Nucleus accumbens (tissue), 56 donors: ENCODE measurements at places on chromosomes 2 and 18.

GRCh38 chr18:12315490-12315889, 7.4 kb downstream of the TUBB6 start:
- DNase-seq, result no peak

- DNase-seq, result no peak
Observed at GRCh38 chr2:209734805-209735204, 36.8 kb upstream of the UNC80 start.

DNA sequence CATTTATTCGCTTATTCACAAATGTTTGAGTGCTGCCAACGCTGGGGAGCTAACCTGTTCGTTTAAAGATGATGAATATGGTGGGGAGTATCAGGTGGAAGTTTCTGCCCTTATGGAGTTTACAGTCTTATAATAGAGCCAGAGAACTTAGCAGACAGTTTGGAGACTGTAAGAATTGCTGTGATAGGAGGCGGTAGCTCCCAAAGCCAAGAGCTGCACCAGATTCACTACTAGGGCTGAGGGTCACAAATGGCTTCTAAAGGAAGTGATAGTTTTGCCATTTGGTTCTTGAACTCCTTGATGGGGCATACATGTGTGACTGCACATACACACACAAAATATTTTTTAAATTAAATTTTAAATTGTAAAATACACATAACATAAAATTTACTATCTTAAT, 29.0 kb downstream of the UGP2 start:
- DNase-seq, result no peak

- DNase-seq, result no peak
Observed at GRCh38 chr2:163834221-163834620, 98.4 kb upstream of the FIGN start.

GRCh38 chr2:135985826-135986393, 484 bp upstream of the DARS1 start:
- no peak for DNase-seq

GRCh38 chr18:653512-653911, 3.9 kb upstream of the TYMS start:
- DNase-seq, result no peak

GRCh38 chr18:32888306-32888705, 115.5 kb upstream of the KLHL14 start:
- DNase-seq, result no peak

DNA sequence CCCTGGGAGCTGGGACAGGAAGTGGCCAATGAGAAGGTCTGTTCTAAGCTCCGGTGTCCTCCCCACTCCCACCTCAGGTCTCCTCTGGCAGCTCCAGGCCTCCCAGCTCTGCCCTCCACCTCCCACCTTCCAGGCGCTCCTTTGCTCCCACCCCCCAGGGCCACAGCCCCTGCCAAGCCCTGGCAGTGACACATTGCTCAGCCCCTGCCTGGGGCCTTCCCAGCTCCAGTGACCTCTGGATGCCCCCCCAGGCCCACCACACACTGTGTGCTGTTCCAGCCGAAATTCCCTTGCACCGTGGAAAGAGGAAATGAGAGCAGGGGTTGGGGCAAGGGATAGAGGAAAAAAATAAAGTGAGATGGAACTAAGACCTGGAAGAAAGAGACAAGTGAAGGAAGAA, 289.6 kb downstream of the CYP26B1 start:
- DNase-seq, result no peak

GRCh38 chr2:111653913-111654312, 230.1 kb downstream of the ANAPC1 start:
- no peak for DNase-seq

- DNase-seq, result no peak
Observed at GRCh38 chr2:110812726-110813645, 80.6 kb downstream of the ACOXL start.

GRCh38 chr18:79511671-79512301, 116.1 kb downstream of the NFATC1 start:
- DNase-seq, result no peak

DNA sequence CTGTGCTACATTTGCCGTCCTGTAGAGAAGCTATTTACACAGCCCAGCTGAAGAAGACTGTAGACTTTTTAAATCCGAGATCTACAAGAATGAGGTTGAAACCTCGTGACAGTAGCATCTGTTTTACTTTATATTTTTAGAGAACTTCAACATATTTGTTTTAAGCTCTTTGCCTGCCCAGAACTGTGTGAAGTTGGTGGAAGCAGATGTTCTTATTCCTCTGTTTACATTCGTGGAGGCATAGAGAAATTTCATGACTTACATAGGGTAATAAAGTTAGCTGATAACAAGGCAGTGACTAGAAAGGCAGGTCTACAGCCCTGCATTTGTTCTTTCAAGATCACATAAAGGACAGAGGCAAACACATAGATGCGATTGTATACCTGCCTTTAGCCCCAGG, 47.0 kb upstream of the MAP3K20 start:
- no peak for DNase-seq

DNA sequence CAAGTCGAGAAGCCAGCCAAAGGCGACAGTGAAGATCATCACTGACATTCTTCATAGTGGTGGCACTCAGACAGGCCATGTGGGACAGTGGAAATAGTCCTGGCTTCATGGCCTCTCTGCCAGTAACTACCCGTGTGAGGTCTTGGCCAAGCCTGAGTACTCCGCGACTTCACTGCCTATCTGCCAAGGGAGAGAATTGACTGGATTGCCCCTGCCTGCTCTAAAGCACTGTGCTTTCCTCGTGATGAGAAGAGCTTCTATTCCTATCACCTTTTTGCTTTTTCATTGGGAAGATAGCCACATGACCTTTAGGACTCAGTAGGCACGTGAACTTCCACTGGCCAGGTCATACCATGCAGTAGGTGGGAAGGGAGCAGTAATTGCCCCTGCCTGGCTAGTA, 239.3 kb downstream of the HAUS1 start:
- no peak for DNase-seq

DNA sequence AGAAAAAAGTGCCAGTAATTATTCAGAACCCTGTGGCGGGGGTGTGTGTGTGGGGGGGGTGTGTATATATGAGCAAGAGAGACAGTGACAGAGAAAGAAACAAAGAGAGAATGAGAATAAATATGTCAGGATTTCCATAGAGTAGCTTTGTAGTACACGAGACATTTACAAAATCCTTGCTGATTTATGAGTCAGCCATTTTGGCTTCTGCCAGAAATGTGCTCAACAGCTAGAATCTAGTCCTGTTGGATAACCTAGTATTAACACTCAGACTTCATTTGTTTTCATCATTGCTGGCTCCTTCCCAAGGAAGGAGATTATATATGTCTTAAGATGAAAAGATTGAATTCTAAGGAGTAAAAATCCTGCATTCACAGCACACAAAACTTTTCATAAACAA, 140.5 kb upstream of the HNRNPA3 start:
- no peak for DNase-seq

DNA sequence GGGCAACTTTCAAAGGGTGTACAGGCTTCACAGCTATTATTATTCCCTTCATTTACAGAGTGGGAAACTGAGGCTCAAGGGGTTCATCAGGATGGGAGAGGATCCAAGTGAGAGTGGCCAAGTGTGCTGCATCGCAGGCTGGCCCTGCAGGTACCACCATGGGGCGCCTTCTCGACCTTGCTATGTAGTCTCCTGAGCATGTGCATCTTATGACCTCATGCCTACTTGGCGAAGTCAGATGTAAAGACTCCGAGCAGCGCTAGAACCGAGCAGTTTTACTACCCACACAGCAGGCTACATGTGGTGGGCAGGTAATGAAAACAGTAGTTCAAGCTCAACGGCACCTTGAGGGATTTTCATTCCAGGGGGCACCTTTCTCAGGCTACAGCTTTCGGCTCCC, 42.0 kb downstream of the TFCP2L1 start:
- no peak for DNase-seq

DNA sequence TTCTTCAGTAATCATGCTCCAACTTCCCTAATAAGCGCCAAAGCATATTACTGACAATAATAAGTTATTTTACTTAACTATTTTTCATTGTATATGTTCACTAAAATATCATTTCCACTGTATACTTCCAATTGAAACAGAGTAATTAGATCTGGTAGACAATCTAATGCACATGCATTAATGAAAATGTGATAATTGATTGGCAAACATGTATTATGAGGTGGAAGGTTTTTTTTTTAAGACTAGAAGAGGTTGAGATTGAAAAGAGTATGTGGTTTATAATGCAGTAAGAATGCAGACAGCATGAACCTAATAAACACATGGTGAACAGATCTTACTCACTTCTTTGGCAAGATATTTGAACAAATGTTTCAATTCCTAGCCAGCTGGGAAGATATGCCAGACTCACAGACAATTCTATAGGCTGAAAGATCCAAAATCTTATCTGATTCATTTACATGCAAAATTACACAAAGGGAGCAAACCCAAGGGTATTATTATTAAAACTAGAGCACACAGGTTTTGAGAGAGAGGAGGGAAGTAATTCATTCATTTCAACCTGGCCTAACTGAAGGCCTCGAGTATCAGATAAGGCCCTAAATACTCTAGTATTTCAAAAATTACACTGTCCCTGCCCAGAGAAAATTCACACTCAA, 2.8 kb downstream of the NCKAP1 start:
- no peak for DNase-seq

GRCh38 chr2:196719110-196719872, 79.8 kb downstream of the CCDC150 start:
- no peak for DNase-seq

DNA sequence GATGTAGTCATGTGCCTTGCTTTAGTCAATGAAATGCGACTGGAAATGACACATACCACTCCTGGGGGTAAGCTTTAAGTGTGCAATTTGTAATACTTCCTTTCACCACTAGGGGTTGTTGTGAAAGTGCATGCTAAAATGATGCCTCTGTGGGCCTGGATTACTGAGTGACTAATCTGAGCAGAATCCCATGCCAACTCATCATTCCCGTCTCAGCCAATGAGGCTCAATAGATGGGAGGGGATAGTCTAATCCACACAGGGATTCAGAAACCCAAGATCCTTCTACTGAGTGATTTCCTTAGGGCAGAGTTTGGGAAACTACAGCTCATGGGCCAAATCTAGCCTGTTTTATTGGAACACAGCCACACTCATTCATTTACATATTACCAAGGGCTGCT, 54.0 kb downstream of the HRH4 start:
- no peak for DNase-seq

- DNase-seq, result no peak
Observed at GRCh38 chr2:67294218-67294617, 102.9 kb upstream of the ETAA1 start.

DNA sequence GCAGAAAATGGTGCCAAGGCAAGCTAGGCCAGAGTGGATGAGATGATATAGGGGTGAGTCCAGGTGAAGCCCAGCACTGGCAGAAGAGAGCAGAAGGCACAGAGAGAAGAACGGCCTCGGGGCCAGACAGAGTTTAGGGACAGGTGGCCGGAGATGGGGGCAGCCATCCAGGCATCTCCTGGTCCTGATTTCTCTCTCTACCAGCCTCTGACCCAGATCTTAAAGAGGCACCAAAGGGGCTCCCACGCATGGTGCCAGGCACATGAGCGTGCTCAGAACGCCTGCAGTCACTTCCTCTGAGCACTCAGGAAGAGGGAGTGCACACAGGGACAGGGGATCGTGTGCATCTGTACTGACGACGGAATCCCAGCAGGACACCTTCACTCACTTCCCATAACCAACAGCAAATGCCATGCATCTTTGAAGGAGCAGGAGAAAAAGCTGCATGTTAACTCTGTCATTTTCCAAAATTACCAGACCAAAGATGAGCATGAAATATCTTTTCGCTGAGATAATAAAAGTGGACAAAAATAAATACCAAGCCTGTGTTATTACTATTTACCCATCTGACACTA, 427.8 kb upstream of the MYT1L start:
- DNase-seq, result no peak

- no peak for DNase-seq
Observed at GRCh38 chr2:182754231-182754630, 38.2 kb downstream of the DNAJC10 start.

DNA sequence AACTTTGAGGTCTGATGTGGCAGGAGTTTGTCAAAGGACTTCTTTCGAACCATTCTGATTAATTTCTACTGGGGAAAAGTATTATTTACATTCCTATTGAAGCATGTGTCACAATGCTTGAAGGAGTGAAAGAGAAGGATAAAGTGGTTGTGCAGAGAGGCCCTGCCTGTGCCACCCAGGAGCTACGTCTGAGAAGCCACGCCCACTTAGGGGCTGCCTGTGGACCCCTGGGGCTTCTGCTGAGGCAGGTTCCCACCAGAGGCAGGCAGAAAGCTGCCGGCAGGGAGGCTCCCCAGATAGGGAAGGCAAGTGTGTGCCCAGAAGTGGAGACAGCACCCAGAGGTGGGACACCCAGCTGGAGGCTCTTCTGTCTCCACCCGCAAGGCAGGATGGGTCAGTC, 47.4 kb downstream of the GBX2 start:
- DNase-seq, result no peak

GRCh38 chr2:202249521-202250253, 11.3 kb upstream of the SUMO1 start:
- peak; percentile 10 for DNase-seq

GRCh38 chr2:65153515-65153914, 23.6 kb upstream of the RAB1A start:
- no peak for DNase-seq

DNA sequence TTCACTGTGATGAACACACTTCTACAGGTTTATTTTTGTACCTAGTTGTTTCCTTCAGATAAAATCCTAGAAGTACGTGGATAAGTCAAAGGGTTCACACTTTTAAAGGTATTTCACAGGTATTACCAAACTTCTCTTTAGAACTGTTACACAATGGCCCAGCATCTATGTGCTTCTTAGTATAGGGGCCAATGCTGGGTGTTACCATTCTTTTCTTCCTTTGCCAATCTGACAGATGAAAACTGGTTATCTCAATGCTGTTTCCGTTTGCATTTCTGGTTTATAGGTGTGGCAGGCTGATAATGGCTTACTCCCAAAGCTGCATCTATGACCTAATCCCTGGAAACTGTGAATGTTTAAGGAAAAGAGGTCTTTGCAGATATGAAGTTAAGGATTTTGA, 2.8 kb upstream of the TCF7L1 start:
- no peak for DNase-seq

DNA sequence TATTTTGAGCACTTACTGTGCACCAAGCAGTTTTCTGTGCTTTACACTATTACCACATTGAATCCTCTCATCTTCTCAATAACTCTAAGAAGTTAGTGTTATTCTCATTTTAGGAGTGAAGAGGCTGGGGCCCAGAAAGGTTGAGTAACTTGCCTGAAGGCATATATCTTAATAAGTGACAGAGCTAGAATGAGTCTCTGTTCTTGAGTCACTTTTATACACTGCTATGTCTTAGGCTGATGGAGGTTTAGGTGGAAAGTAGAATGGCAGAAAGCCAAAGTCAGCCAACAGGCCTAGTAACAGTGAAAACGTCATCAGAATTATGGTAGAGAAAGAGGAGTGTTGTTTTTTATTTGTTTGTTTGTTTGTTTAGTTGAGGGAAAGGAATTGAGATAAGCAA, 27.9 kb upstream of the RPE start:
- no peak for DNase-seq
